Stimulated activated CD8-positive, alpha-beta memory T cell treated with anti-CD3 and anti-CD28 coated beads, Interleukin-4, amount 100 ng/mL, for 1 hour (primary cell): ENCODE measurements at places on chromosomes 5 and 9.

DNA sequence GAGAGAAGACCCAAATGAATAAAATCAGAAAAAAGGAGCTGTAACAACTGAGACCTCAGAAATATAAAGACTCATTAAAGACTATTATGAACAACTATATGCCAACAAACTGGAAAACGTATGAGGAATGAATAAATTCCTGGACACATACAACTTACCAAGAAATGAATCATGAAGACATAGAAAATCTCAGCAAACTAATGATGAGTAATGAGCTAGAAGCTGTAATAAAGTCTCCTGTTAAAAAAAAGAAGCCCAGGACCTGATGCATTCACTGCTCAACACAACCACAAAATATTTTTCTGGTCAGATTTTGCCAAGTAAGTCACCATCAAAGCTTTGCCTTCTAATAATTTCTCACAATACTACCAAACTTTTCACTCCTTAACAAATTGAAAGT is 666.7 kb downstream of the LRRC70 start:
- DNase-seq, result no peak

DNA sequence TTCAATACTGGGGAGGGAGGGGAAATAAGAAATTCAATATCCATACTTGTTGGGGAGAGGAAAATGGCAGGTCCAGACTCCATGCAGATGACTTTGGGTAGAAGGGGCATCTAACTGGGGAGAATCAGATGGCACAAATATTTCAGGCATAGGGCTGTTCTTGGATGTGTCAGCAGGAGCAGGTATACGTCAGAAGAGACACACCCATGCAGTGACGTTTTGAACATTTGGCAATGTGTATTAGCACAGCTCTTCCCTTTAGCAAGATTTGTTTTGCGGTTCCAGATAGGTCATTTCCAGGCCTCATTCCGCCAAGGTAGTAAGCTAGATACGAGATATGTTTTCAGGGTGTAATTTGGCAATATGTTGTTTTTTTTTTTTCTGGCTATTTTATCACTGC is 187.2 kb upstream of the CDH10 start:
- no peak for DNase-seq

DNA sequence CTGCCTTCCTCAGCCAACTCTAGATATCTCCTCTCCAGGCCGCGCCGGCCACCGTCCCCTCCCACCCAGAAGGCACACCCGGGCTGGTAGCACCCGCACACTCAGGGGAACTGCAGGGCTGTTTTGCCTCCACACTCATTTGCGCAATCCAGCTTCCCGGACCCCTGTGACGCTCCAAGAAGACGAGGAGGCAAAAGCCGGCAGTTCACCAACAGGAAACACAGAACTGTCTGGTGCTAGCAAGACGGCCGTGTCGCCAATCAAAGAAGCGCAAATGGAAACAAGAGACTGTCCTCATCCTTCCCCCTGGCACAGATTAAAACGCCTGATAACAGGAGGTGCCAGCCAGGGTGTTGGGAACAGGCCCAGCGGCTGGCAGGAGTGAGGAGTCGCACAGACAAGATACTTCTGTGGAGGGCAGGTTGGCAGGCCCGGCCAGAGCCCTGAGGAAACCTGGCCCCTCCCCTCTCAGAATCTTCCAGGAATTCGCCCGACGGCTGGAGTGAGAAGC is 7.8 kb downstream of the AGPAT2 start:
- DNase-seq, result no peak

GRCh38 chr5:10018201-10019069 is 231.3 kb downstream of the ATPSCKMT start:
- no peak for DNase-seq

GRCh38 chr5:67338421-67338820 is 141.8 kb upstream of the CD180 start:
- DNase-seq, result no peak

DNA sequence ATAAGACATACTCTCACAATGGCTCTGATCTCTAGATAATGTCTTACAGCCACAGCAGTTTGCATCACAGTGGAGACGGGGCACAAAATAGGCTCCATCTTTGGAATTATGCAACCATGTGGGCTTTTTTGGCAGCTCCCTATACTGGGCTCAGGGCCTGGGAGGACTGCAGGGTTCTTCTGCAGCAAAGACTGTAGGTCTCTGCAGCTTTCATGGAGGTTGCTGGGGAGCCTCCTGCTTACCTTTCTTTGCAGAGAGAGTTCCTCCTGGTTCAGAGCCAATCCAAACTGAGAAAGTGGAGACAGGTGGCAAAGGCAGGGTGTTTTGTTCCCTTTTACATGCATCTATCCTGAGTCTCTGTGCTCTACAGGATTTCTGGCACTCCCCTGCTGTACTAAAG is 558.0 kb downstream of the TLR4 start:
- no peak for DNase-seq

DNA sequence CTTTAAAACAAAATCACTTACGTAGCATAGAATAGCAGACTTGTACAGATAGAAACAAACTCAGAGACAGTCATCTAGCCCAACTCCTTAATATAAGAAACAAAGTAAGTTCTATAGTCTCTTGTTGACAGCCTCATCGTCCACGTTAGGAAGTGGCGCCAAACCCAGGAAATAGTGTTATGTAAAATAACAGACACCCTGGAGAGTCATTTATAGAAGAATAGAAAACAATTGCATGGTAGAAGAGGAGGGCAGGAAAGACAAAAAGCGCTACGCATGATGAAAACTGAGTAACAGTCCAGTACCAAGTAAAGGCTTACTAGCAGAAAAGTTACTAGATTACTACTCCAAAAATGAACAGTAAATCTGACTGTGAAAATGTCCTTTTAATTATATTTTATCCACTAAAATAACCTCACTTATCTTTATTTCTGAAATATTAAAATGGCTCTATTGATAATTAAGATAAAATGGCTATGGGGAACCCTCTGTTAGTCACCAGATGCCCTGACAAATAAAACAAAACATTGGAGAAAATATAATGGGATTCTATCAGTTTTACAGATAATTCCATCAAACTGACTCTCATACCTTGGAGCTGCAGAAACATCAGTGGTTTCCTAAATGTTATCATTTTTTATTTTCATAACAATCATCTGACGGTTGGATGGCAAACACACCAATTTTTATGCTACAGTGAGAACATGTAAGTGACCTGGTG is 434.0 kb upstream of the C9orf72 start:
- no peak for DNase-seq

- no peak for DNase-seq
Observed at GRCh38 chr9:78958892-78959291, 612.9 kb upstream of the TLE4 start.

DNA sequence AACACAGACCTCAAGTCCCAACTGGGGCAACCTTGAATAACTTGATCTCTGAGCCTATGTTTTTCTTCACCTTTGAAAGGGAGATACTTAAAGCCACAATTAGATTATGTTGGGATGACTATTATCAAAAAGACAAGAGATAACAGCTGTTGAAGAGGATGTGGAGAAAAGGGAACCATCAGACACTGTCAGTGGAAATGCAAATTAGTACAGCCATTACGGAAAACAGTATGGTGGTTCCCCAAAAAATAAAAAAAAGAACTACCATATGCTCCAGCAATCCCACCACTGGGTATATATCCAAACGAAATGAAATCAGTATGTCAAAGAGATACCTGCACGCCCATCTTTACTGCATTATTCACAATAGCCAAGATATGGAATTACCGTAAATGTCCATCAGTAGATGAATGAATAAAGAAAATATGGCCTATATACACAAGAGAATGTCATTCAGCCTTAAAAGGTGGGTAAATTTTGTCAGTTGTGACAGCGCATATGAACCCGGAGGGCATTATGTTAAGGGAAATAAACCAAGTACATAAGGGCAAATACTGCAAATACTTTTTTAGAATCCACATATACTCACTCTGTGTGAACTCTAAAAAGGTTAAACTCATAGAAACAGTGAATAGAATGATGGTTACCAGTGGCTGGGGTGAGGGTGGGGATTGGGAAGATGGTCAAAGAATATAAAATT is 12.7 kb downstream of the FAT2 start:
- DNase-seq, result no peak

DNA sequence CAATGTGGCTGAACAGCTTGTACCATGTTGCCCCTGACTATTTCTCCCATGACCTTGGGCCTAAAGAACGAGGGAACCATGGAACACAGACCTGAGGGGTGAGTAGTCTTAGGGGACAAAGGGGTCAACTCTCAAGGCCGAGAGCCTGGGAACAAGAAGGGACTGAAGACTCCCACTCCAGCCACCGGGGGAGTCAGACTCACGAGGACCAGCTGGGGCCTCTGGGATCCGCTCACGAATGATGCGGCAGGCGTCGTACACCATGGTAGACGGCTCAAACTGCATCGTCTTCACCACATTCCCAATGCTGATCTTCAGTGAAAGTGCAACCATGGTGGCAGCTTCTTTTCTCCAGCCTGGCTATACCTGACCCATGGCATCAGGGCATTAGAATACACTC is 6.6 kb downstream of the TLN1 start:
- no peak for DNase-seq

DNA sequence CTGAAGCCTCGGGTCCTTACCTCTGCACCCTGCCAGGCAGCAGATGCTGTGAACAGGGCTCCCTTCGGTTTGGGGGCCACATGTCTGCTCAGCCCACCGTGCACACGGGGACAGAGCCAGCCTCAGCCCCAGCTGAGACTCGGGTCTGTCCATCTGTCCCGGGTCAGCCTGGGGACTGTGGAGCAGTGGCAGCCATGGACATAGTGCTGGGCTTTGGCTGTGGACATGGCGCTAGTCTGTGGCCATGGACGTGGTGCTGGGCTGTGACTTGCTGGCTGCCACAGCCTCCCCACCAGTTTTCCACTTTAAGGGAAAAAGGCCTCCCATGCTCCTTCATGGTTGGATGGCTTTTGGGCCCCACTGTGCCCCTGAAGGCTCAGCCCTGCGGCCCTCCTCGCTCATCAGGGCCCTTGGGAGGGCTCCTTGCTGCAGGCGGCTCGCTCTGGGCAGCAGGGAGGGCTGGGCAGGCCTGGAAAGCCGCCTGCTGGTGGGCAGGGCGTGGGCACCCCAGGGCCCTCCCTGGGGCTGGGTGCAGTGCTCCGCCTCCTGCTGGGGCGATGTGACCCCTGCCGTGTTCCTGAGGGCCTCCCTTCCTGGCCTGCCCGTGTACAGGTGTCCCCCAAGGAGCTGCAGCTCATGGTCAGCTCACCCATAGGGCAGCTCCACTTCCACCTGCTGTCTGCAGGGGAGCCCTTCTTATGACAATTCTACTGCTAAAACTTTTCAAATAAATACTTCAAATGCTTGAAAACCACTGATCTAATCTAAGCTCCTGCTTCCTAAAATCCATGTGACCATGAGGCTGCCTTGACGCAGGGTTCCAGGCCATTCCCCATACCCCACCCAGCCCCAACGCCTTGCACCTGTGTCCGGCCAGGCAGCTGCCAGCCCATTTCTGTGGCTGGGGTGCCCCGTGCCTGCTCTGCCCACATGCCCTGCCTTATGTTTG is 112.1 kb upstream of the LMX1B start:
- DNase-seq, result no peak

DNA sequence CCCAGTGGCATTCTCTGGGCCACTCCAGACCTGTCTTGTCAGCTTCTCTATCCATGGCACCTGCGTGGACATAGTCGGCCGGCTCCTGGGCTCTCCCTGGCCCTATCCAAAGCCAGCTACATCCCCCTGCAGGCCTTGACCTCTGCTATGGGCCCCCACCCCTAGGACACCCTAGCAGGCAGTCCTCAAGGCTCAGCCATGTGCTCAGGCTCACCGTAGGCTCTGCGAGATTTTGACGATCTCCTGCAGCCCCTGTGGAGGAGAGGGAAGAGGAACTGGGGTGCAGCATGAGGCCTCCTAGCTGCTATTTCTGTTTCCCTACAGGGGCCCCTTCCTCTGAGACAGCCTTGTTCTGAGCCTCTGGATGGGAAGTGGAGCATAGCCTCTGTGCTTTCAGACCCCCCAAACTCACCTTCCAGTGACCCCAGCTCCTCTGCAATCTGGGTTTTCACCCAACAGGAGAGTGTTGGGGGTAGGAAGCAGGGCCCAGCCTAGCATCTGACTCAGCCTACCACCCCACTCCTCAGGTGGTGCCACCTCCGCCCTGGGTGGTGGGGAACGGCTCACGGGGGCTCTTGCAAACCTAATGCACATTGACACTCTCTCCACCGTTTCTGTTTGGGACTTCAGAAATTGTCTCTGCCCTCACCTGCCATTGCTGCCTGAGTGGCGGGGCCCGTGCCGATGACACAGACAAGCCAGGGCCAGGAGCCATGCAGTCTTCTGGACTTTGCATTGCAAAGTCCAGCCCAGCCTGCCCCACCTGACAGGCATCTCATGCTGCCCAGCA is 36.7 kb downstream of the HRH2 start:
- DNase-seq, result no peak

GRCh38 chr9:35605351-35606137 is 482 bp downstream of the TESK1 start:
- DNase-seq, result no peak

GRCh38 chr9:9557804-9558334 is 1054.9 kb downstream of the PTPRD start:
- DNase-seq, result no peak

GRCh38 chr9:14981291-14981950 is 71.2 kb upstream of the FREM1 start:
- DNase-seq, result no peak

DNA sequence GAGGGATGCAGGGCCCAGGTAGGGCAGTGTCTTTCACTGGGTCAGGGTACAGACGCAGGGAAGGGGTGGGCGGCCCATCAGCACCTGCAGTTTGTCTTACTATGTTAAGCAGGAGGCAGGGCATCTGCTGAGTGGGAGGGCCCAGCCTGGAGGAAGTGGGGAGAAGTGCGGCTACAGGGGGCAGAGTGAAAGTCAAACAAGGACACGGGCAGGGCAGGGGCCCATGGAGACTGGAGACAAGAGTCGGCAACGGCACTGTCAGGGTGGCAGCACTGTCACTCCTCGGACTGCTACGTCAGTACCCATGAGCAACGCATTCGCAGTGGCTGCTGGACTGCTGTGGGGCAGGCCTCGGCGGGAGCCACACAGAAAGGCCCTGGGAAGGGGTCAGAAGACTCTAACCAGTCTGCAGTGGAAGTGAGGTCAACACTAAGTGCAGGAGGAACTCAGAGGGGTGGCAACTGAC is 19.7 kb downstream of the CAMSAP1 start:
- DNase-seq, result no peak

GRCh38 chr9:136648751-136649150 is 14.0 kb upstream of the EGFL7 start:
- DNase-seq, result no peak

DNA sequence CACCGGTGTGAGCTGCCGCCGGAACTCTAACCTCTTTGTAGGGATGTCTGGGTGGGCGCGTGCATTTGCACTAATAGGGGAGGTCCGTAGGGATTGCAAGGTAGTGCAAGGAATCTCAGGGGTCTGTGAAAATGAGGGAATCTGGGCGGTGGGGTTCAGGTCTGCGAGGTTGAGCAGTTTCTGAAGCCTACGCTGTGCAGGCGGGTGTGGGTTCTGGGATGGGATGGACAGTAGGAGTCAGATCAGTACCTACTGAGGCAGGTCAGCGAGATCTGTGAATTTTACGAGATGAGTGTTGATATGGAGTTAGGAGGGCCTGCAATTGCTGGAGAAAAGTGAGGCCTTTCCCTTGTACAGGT is 856 bp upstream of the ATOSB start:
- no peak for DNase-seq
